ENCODE measurements at places on chromosomes 5 and 9. TPM values are rescaled to one million over a fixed set of nuclear protein-coding genes. Genes with fewer than 3 reads are reported as not detected.

The LCN15 gene
- total RNA-seq: not detected

The GCNT1 gene
- 5.0 TPM for total RNA-seq

The INSYN2B gene
- total RNA-seq: 0.16 TPM

The SLC25A48 gene
- 0.41 TPM for total RNA-seq

The HEMGN gene
- not detected for total RNA-seq

Measured in A549 treated with dexamethasone at 1 μM for 4 hours (cell line).